Gastroesophageal sphincter (tissue), 4 donors: ENCODE measurements at places on chromosomes 11 and 22. TPM values are rescaled to one million over a fixed set of nuclear protein-coding genes. Genes with fewer than 3 reads are reported as not detected.

GRCh38 chr11:64524158-64524527, 66.9 kb upstream of the SLC22A12 start:
- ATAC-seq, result no peak

DNA sequence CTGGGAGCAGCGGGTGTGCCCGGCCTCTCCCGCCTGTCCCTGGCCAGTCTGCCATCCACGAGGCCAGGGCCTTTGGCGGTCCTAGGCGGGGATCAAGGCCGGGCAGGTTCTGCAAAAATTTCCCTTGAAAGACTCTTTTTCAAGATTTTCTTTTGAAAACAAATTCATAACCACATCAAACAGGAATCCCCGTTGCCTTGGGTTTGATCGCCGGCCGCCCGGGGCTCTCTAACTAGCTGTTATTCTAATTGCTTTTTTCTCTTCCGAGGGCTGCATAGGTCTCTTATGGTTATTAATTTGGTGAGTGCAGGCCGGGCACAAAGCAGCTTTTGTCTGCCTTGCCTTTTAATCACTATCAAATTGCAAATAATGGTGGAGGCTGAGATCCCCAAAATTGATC, 42.0 kb downstream of the CDKN1C start:
- ATAC-seq, result no peak

- no peak for ATAC-seq
These were observed 132.7 kb upstream of the SESN3 start for GRCh38 chr11:95363708-95364107.

Gene NEFH
- total RNA-seq, result 0.62 TPM

Gene FJX1
- 8.6 TPM for total RNA-seq

DNA sequence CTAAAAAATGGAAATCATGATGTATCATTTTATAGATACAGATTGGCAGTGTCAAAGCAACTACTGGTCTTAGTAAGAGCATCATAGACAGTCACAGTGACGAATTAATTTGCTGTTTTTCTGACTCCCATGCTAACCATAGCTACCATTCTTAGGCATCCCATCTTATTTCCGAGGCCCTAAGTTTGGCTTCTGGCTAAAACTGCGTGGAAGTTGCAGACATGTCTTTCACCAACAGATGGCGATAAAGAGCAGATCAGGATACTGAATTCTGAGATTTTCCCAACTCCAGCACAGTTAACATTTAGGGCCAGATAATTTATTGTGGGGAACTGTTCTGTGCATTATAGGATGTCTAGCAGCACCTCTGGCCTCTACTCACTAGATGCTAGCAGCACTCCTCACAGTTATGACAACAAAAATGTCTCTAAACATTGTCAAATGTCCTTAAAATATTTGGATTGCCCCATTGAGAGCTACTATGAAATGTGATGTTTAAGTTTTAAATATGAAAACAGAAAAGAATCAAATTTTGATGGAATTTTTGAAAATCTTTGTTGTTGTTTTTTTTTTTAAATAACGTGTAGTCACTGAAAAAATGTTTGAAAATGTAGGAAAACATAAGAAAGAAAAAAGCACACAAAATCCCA, 16.3 kb downstream of the OR2AG2 start:
- no peak for ATAC-seq

DNA sequence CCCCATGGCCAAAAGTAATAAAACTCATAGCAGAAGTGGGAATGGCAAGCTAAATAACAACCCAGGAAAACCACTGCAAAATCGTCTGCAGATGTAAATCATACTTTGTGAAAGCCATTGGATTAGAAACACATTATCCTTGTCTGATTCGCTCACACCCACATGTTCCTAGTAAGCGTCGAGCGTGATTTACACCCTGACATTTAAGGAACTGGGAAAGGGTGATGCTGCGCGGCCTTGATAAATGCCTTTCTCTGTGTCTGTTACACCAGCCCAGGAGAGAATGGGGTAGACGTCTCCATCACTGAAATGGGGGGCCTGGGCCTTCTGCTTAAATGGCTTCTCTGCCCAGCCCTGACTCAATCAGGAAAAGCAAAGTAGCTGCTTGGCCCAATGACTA, 162.7 kb downstream of the NTM start:
- no peak for ATAC-seq

Gene HBD
- total RNA-seq, result not detected

GRCh38 chr11:96267001-96267495, 75.9 kb downstream of the MAML2 start:
- no peak for ATAC-seq

Gene OR2AG1
- not detected for total RNA-seq

Gene LIF
- total RNA-seq, result 0.58 TPM

- peak; percentile 1 for ATAC-seq
These were observed 1.7 kb downstream of the RASGRP2 start for GRCh38 chr11:64742087-64742888.

DNA sequence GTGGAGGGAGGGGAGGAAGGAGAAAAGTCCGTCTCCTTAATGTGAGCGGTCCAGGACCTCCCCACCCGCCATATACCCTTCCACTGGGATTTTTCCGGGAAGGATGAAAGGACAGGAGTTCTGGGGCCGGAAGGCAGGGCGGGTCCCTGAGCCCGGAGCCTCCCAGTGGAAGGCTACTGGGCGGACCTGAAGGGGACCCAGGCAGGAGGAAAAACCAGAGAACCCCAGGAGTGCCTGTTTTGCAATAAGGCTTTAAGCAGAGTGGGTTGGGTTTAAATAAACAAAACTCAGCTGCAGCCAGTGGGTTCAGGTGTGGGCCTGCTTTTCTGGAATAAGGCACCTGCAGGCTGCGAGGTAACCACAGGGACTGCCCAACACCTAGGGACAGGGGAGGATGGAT, 1.7 kb upstream of the CELSR1 start:
- no peak for ATAC-seq

Gene OR8H3
- total RNA-seq, result not detected

GRCh38 chr11:19912958-19913892, 200.6 kb downstream of the NAV2 start:
- ATAC-seq, result no peak

Gene RPUSD4
- 18.8 TPM for total RNA-seq

DNA sequence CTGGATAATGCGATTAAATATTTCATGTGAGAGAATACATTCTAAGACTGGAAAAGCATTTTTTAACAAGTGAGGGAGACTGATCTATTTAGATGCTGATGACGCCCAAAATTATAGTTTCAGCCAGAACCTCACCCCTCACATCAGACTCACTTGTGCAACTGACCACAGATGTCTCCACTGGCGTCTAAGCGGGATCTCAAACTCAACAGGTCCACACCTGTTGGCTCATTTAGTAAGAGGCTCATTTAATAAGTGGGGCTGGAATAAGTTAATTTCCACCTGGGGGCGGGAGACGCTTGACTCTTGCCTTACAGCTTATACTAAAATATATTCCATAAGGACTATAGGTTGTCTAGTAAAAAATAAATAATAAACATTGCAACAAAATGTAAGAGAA, 47.5 kb downstream of the MORC2 start:
- no peak for ATAC-seq

GRCh38 chr11:30830681-30831080, 244.5 kb upstream of the MPPED2 start:
- ATAC-seq, result no peak
